ENCODE measurements at places on chromosomes 16 and 17.

DNA sequence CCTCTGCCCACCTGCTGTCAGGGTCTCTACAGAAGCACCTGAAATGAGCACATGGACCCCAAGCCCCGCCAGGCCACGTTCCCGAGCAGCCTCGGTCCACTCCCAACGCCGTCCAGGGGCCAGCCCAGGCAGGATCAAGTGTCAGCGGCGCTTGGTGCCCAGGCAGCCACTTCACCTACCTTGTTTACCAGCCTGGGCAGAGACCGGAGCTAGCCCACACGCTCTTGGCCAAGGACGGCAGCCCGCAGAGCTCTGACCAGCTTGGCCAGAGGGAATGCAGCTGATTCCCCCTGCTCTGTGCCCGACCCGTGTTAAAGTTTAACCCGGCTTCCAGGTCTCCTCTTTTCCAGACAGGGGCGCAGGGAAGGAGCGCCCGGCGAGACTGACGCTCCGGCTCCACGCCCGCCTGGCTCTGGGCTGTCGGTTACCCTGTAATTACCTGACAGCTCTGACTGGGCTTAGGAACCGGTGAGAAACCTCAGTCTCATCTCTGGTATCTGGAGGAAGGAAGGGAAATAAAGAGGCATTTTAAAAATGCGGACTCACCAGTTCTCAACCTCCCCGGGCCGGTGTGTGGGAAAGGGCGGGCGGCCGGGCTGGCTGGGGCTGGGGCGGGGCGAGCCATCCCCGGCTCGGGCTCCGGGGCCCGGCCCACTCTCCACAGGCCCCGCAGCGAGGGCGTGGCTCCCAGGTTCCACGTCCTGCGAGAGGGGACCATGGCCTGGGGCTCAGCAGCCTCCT lies 4.6 kb downstream of the KIFC3 start:
- no peak for DNase-seq

DNA sequence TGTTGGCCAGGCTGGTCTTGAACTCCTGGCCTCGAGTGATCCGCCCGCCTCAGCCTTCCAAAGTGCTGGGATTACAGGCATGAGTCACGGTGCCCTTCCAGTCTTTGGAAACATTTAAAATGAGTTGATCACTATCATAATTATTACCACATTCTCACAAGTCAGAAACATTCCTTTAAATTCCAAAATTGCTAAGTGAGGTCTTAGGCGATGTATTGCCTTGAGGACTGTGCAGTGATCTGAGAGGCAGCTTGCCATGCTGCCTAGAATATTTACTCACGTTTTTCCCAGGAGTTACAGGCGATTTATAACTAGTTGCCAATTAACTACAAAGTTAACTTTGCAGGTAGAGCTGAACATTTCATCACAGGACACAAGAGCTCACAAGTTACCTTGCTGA lies 5.7 kb upstream of the ATXN1L start:
- DNase-seq = peak; percentile 33

GRCh38 chr17:41705271-41705991 lies 6.7 kb upstream of the GAST start:
- DNase-seq = no peak

GRCh38 chr17:31394544-31394943 lies 3.1 kb downstream of the RAB11FIP4 start:
- peak; percentile 49 for DNase-seq
